ENCODE measurements at places on chromosomes 12 and 14. TPM values are rescaled to one million over a fixed set of nuclear protein-coding genes. Genes with fewer than 3 reads are reported as not detected.

Gene CISTR
- not detected for total RNA-seq

DNA sequence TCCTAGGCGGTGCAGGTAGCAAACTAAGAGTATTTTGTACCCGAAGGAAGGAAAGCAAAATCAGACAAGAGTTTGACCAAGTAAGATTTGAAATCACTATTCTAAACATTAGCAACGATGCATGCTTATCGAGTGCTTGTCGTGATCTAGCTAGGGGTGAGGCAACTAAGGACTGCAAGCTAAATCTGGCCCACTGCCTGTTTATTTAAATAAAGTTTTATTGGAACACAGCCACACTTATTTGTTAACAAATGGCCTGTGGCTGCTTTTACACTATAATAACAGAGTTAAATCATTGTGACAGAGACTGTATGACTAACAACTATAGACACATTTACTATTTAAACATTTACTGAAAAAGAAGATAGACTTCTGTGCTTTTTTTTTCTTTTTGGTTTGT lies 983.6 kb downstream of the VRK1 start:
- no peak for DNase-seq

GRCh38 chr14:28762303-28762954 lies 4.2 kb upstream of the FOXG1 start:
- DNase-seq = no peak

Gene SLC7A8
- total RNA-seq = 3.4 TPM

DNA sequence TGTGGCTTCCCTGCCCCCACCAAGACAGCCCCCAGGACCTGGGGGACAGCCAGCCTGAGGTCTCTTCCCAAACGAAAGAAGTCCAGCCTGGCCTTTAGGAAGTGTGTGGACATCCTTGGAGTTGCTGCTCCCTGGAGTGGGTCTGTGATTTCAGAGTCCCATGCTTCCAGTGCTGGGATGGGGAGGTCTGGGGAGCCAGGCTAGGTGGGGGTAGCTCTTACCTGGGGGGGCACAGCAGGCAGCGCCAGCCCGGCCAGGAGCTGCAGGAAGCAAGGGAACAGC lies 509 bp downstream of the PGF start:
- no peak for DNase-seq

GRCh38 chr12:49838973-49839633 lies 3.8 kb downstream of the BCDIN3D start:
- no peak for DNase-seq

GRCh38 chr12:69101505-69101904 lies 137.9 kb upstream of the CPSF6 start:
- DNase-seq = no peak
